Putamen (tissue), 1 donor: ENCODE measurements at places on chromosomes 7 and 10.
A peak's percentile ranks its signal among the peaks of the same experiment; 100 is the strongest.

DNA sequence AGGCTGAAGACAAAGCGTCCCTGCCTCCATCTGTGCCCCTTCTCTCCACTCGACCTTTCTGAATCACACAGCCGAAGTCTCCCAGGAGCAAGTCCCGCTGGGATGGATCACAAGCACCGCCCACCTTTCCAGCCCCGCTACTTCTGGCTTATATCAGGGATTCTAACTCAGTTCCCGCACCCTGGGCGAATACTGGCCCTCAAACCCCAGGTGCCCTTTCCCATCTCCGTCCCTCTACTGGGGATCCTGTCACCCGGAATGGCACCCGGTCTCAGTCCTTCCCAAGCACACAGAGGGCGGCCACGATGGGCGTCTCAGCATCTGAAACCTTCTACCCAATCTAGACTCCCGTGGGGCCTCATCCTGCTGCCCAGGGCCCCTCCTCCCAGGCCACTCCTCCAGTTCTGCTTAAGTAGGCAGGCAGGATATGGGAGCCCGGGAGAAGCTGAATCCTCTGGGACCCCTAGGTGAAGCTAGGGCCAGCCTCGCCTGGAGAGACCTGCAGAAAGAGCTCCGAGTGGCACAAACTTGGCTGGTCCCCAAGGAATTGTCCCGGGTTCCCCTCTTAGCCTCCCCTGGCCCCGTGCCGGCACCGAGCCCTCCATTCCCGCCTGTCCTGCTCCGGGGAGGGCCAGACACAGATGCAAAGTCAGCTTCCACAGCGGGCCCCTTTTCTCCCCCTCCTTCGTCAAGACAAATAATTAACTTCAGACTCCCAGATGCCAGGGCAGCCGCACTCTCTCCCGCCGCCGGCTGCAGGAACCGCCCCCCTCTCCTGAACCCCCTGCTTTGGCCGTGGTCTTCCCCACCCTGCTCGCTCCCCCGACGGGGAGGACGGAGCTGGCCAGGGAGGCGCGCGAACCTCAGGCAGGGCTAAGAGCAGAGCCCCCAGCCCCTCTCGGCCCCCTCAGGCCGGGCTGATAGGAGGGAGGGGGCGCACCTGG, 612 bp downstream of the KCP start:
- no peak for DNase-seq

DNA sequence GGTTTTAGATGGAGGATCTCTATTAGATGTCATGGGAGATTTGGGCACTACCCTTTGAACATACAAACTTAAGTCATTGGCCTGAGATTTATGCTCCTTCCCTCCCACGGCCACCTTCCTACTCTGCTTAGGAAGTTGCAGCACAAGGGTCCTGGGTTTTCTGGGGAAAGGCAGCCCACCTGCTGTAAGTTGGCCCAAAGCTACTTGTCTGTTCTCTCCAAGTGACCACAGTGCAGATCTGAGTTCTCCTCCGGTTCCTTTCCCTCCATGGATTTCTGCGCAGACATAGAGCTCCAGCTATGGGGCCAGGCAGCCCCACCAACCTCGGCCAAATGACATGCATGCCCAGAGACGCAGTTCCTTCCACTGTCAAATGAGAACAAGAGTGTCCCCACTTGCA, 12.8 kb upstream of the C10orf53 start:
- no peak for DNase-seq

DNA sequence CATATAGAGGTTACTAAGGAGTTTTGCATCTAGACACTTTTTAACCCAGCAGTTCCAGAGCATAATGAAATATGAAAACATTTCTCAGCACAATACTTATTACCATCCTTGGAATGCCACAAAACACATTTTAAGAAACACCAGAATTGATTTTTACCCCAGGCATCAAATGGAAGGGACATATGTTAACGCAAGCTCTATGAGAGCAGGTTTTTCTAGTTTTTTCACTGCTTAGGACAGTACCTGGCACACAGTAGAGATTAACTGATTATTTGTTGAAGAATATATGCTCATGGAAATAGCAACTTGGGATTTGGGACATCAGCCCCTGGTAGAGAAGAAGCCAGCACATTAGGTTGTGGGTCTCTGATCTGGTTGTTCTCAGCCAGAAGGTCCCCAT, 67.0 kb upstream of the ARID5B start:
- DNase-seq: no peak

- no peak for DNase-seq
Observed at GRCh38 chr7:47382200-47382599, 199.7 kb downstream of the TNS3 start.

GRCh38 chr10:89793649-89794254, 92.4 kb downstream of the KIF20B start:
- peak; percentile 42 for DNase-seq
